WTC11 (cell line): ENCODE measurements at places on chromosomes 4 and X. TPM values are rescaled to one million over a fixed set of nuclear protein-coding genes. Genes with fewer than 3 reads are reported as not detected.
A peak's percentile ranks its signal among the peaks of the same experiment; 100 is the strongest.

Gene C1QTNF7
- total RNA-seq, result 0.04 TPM in 1 of 3 replicates, not detected in the others

Gene CYTL1
- 3.2 to 7.9 TPM (median 7.1 TPM) in 3 replicates for total RNA-seq

Gene SPACA5
- not detected in 3 replicates for total RNA-seq

- H3K27ac ChIP-seq, result no peak overlapping the region
- H3K27me3 ChIP-seq, result peaks cover 50% of the 10 kb centered on the region
- DNase-seq, result no peak
- H3K4me1 ChIP-seq, result peaks cover 4% of the 10 kb centered on the region
- no peaks in the 10 kb centered on the region for H3K36me3 ChIP-seq
Observed at GRCh38 chrX:129979207-129979920, 3.1 kb upstream of the BCORL1 start.

- no peak for DNase-seq
- no peak overlapping the region for H3K27ac ChIP-seq
- no peaks in the 10 kb centered on the region for H3K36me3 ChIP-seq
- H3K4me1 ChIP-seq, result no peaks in the 10 kb centered on the region
- H3K27me3 ChIP-seq, result no peaks in the 10 kb centered on the region; the same call in 1 of the 2 replicates
Observed at GRCh38 chrX:153423652-153424051, 12.4 kb downstream of the ZFP92 start.

- 0 out of 2 replicates have a peak, but pooled peaks cover 3% of the 10 kb centered on the region for H3K4me1 ChIP-seq
- H3K27ac ChIP-seq, result peak within 1 kb of the TSS; percentile 99
- no peaks in the 10 kb centered on the region; the same call in 1 of the 2 replicates for H3K27me3 ChIP-seq
- H3K36me3 ChIP-seq, result no peaks in the 10 kb centered on the region
- DNase-seq, result peak; percentile 95
- peak within 1 kb of the TSS; percentile 97 for H3K4me3 ChIP-seq
Observed at GRCh38 chr4:99563310-99564186, at the start of gene TRMT10A. TSS of gene TRMT10A (minus strand) at chr4:99564039. CDS start at chr4:99559338, 4,701 bp downstream.
